ENCODE measurements at places on chromosomes 7 and 10.

GRCh38 chr7:73833251-73833919 lies 2.6 kb downstream of the CLDN4 start:
- H3K36me3 ChIP-seq = no peaks in the 10 kb centered on the region
- H3K4me3 ChIP-seq = no peak overlapping the region
- no peaks in the 10 kb centered on the region for H3K27me3 ChIP-seq
- H3K4me1 ChIP-seq = peaks cover 13% of the 10 kb centered on the region
- DNase-seq = peak; percentile 81
- H3K27ac ChIP-seq = no peak overlapping the region

GRCh38 chr7:11208883-11209465 lies 235.3 kb downstream of the PHF14 start:
- H3K4me3 ChIP-seq = no peak overlapping the region
- DNase-seq = no peak
- H3K36me3 ChIP-seq = no peaks in the 10 kb centered on the region
- H3K27me3 ChIP-seq = no peaks in the 10 kb centered on the region
- H3K4me1 ChIP-seq = no peaks in the 10 kb centered on the region
- H3K27ac ChIP-seq = no peak overlapping the region

- H3K27me3 ChIP-seq = no peaks in the 10 kb centered on the region
- H3K4me3 ChIP-seq = no peak overlapping the region
- DNase-seq = no peak
- H3K36me3 ChIP-seq = no peaks in the 10 kb centered on the region
Measured at GRCh38 chr10:86732771-86733170, 23.6 kb upstream of the BMPR1A start.

- H3K27ac ChIP-seq = no peak overlapping the region
- H3K27me3 ChIP-seq = no peaks in the 10 kb centered on the region
- no peaks in the 10 kb centered on the region for H3K4me1 ChIP-seq
- peaks cover 2% of the 10 kb centered on the region for H3K36me3 ChIP-seq
Measured at GRCh38 chr7:44625526-44626471, 19.4 kb downstream of the OGDH start.

- H3K36me3 ChIP-seq = no peaks in the 10 kb centered on the region
- H3K4me3 ChIP-seq = no peak overlapping the region
- H3K27me3 ChIP-seq = no peaks in the 10 kb centered on the region
- DNase-seq = no peak
Measured at GRCh38 chr7:20574784-20575720, 40.4 kb upstream of the ABCB5 start.

- DNase-seq = peak; percentile 42
- H3K27me3 ChIP-seq = no peaks in the 10 kb centered on the region
- H3K27ac ChIP-seq = no peak overlapping the region
- H3K36me3 ChIP-seq = no peaks in the 10 kb centered on the region
Measured at GRCh38 chr7:128946936-128947830, 9.5 kb downstream of the IRF5 start.

- DNase-seq = no peak
- no peak overlapping the region for H3K27ac ChIP-seq
- H3K4me3 ChIP-seq = no peak overlapping the region
- H3K36me3 ChIP-seq = no peaks in the 10 kb centered on the region
- H3K27me3 ChIP-seq = no peaks in the 10 kb centered on the region
Measured at GRCh38 chr7:47520406-47520805, 61.5 kb downstream of the TNS3 start.

- no peaks in the 10 kb centered on the region for H3K4me1 ChIP-seq
- H3K4me3 ChIP-seq = no peak overlapping the region
- no peak for DNase-seq
- H3K27me3 ChIP-seq = no peaks in the 10 kb centered on the region
Measured at GRCh38 chr10:1609648-1609970, 127.7 kb downstream of the ADARB2 start.

GRCh38 chr7:112206991-112207592 lies 597 bp downstream of the ZNF277 start:
- H3K36me3 ChIP-seq = no peaks in the 10 kb centered on the region
- H3K27ac ChIP-seq = no peak overlapping the region
- H3K4me1 ChIP-seq = no peaks in the 10 kb centered on the region
- peak overlapping the region; percentile 86 for H3K4me3 ChIP-seq
- no peaks in the 10 kb centered on the region for H3K27me3 ChIP-seq
- peak; percentile 50 for DNase-seq

GRCh38 chr7:38034062-38034908 lies 113.8 kb downstream of the EPDR1 start:
- H3K36me3 ChIP-seq = no peaks in the 10 kb centered on the region
- no peak for DNase-seq
- H3K4me1 ChIP-seq = no peaks in the 10 kb centered on the region
- H3K4me3 ChIP-seq = no peak overlapping the region
- H3K27me3 ChIP-seq = no peaks in the 10 kb centered on the region
- no peak overlapping the region for H3K27ac ChIP-seq

DNA sequence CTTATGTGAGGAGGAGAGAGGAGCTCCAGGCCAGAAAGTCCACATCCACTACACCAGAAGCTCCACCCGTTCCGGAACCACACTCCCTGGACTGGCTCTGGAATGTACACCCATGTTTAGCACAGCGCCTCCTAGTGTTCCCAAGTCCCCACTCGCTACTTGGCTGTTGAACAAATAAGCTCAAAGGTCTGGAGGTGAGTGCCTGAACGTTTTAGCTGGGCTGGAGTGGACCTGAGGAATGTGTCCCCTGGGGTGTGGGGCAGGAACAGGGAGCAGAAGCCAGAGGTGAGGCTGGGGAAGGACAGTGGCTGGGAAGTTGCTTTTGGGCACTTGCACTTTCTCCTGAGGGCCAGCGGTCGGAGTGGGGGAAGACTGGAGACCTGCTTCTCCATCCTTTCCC lies 164.1 kb upstream of the CDCA7L start:
- H3K36me3 ChIP-seq = no peaks in the 10 kb centered on the region
- H3K27ac ChIP-seq = no peak overlapping the region
- no peaks in the 10 kb centered on the region for H3K27me3 ChIP-seq
- no peaks in the 10 kb centered on the region for H3K4me1 ChIP-seq
- no peak overlapping the region for H3K4me3 ChIP-seq
- peak; percentile 83 for DNase-seq

DNA sequence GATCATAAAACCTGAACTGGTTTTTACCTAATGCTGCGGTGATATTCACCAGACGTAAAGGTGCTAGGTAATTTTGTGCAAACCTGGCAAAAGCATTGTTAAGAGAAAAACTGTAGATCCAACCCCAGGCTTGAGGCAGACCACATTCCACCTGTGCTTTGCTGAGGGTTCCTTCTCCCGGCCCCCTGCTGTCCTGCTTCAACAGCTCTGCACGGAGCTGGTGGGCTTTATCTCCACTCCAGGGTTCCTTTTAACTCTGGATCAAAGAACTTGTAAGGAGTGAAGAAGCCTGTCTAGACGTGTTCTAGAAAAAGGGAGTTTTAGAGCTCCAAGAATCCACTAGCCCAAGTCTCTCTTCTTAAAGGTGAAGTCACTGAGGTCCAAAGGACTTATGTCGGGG lies 87.5 kb upstream of the NMT2 start:
- H3K4me3 ChIP-seq = no peak overlapping the region
- peak; percentile 82 for DNase-seq
- H3K36me3 ChIP-seq = no peaks in the 10 kb centered on the region
- no peaks in the 10 kb centered on the region for H3K27me3 ChIP-seq

DNA sequence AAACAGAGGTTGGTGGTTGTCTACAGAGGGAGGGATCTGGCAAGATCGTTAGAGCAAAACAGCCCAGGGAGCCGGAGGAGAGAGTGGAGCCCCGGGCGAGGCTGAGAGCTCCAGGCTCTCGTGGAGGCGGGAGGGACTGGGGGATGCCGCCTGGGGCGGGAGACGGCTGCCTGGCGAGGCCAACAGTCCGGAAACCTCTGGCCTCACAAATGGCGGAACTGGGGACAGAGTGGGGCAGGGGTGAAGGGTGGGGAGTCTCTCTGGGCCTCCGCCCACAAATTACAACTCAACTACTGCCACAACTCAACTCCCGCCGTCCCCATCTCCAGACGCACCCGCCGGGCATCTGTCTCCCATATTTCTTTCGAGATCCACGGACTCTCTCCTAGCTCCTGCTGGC lies 47.7 kb downstream of the CLEC2L start:
- no peaks in the 10 kb centered on the region for H3K27me3 ChIP-seq
- H3K4me3 ChIP-seq = no peak overlapping the region
- no peaks in the 10 kb centered on the region for H3K36me3 ChIP-seq
- H3K27ac ChIP-seq = no peak overlapping the region

DNA sequence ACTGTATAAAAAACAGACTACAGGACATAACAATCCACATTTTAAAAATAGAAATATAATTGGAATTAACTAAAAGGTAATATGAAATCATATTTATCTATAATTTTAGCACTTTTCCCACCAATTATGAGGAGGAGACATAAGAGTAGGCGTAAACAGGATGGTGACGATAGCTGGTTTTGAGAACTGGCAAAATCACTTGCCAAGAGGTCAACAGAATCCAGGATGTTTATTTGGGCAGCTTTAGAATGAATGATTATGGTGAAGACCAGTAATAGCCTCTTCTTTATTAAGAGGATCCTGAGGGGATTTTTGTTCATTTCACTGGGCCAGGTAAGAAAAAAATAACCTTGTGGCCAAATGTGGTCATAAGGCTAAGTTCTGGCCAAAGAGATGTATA lies 67.2 kb downstream of the TPK1 start:
- H3K4me1 ChIP-seq = no peaks in the 10 kb centered on the region
- no peaks in the 10 kb centered on the region for H3K27me3 ChIP-seq
- H3K36me3 ChIP-seq = no peaks in the 10 kb centered on the region
- H3K27ac ChIP-seq = no peak overlapping the region
- DNase-seq = no peak
- no peak overlapping the region for H3K4me3 ChIP-seq

DNA sequence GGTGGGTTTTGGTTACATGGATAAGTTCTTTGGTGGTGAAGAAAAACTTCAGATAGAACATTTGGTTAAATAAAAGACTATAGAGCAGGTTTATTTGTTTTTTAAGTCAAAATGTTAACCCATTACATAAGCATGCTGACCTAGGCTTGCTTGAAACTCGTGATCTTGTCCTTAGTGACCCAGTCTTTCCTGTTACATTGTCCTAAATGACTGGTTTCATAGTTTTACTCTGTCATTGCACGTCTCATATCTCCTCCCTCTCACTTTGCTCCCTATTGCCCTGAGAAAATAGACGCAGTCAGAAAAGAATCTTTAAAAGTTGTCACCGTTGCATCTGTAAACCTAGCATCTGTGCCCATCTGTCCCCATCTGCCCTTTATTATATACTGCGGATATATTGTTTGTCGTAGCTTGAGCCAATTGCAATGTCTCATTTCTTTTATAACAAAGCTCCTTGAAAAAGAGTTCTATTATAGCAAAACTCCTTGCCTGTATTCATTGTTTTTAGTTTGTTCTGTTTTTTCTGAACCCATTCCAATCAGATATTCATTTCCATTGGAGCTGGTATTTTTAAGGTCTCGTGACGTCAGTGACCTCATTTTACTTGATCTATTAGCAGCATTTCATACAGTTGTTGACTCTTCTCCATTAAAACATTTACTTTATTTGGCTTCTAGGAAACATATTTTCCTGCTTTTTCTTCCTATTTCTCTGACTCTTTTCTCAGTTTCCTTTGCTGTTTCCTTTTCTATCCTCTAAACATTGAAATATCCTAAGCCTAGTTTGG lies 57.3 kb downstream of the HELLS start:
- H3K4me3 ChIP-seq = no peak overlapping the region
- H3K27me3 ChIP-seq = no peaks in the 10 kb centered on the region
- no peaks in the 10 kb centered on the region for H3K4me1 ChIP-seq
- DNase-seq = no peak
- no peak overlapping the region for H3K27ac ChIP-seq

DNA sequence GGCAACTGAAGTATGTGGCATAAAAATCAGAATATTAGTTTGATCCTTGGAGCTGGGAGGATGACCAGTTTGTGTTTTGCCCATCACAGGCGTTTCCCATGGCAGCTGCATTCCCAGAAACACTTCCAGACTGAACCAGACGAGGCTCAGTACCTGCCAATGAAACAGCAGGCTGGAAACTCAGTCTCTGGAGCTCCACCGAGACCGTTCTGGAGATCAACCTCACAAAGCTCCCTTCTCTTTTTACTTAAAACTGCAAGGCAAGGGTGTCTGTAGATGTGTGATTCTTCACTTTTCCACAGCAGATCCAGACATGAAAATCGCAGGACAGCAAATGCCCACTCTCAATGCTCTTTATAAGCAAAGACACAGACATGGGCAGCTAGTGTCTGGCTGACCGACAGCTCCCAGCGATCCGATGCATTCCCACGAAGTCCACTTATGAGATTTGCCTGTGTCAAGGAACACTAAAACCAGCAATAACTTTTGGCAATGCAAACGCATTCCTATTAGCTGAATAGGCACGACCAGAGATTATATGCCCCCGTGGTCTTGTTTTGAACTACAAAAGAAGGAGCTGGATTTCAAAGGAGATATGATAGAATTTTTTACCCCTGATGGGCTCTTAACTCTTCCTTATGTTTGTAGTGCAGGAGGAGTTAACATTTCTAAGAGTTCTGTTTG lies 72.6 kb downstream of the ADAM12 start:
- H3K36me3 ChIP-seq = no peaks in the 10 kb centered on the region
- no peak for DNase-seq
- H3K4me3 ChIP-seq = no peak overlapping the region
- no peak overlapping the region for H3K27ac ChIP-seq

DNA sequence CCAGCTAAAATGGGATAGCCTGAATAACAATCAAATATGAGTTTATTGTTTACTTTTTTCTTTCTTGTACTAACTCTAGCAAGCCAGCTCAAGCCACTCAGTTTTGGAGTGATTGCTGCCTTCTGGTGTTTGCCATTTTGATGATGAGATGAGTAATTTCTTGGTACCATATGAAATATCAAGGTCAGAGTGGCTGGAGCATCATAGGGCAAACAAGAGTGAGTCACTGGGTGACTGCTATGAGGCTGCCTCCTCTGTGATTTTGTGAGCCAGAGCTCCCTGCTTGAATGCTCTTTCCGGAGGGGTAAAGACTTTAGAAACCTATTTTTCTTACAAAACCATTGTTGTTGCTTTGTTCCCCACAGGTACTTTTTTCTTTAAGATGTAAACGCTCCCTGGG lies 295.6 kb downstream of the PRKG1 start:
- no peaks in the 10 kb centered on the region for H3K36me3 ChIP-seq
- H3K27me3 ChIP-seq = no peaks in the 10 kb centered on the region
- H3K27ac ChIP-seq = no peak overlapping the region
- H3K4me1 ChIP-seq = no peaks in the 10 kb centered on the region
- no peak for DNase-seq

- no peaks in the 10 kb centered on the region for H3K27me3 ChIP-seq
- no peaks in the 10 kb centered on the region for H3K4me1 ChIP-seq
- no peak for DNase-seq
- no peak overlapping the region for H3K27ac ChIP-seq
- H3K4me3 ChIP-seq = no peak overlapping the region
Measured at GRCh38 chr10:66678521-66678920, 247.3 kb upstream of the LRRTM3 start.

DNA sequence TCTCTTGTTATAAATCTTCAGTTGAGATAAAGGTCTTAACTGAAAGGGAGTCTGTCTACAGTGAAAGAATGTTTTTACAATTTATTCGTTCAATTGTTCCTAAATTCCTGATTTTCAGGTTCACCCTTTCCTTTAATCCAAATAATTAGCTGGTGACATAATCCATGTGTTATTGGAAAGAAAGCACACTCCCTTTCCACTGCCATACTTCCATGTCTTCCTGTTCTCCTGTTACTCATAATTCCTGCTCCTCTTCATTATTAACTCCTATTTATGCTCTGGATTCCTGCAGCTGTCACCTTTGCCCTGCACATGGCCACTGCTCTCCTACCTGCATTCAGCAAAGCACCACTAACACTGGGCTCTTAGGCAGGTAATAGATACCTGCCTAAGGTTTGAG lies 40.0 kb upstream of the FAM3C start:
- H3K4me1 ChIP-seq = no peaks in the 10 kb centered on the region
- no peak for DNase-seq
- no peak overlapping the region for H3K4me3 ChIP-seq
- H3K27me3 ChIP-seq = no peaks in the 10 kb centered on the region
- H3K36me3 ChIP-seq = no peaks in the 10 kb centered on the region

Data from mesendoderm (in vitro differentiated cells).